ENCODE measurements at places on chromosomes 12 and 14.

DNA sequence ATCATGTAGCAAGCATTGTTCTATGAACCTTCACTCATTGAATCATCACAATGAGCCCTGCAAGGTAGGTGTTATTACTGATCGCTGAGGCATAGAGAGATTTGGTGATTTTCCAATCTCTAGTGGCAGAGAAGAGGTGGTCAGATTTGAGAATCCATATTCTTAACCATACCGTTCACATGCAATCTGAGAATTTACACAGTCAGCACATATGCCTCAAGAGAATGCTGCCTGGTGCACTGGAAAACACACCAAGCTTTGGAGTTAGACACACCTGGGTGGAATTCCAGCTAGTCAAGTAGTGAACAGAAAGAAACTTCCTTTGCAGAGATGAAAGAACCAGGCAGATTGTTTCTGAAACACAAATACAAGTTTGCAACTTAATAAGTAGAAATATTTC lies 94.1 kb downstream of the LGR5 start:
- no peak for DNase-seq

- DNase-seq = peak; percentile 40
These were observed 578 bp downstream of the DCAF5 start for GRCh38 chr14:69152181-69152901.

DNA sequence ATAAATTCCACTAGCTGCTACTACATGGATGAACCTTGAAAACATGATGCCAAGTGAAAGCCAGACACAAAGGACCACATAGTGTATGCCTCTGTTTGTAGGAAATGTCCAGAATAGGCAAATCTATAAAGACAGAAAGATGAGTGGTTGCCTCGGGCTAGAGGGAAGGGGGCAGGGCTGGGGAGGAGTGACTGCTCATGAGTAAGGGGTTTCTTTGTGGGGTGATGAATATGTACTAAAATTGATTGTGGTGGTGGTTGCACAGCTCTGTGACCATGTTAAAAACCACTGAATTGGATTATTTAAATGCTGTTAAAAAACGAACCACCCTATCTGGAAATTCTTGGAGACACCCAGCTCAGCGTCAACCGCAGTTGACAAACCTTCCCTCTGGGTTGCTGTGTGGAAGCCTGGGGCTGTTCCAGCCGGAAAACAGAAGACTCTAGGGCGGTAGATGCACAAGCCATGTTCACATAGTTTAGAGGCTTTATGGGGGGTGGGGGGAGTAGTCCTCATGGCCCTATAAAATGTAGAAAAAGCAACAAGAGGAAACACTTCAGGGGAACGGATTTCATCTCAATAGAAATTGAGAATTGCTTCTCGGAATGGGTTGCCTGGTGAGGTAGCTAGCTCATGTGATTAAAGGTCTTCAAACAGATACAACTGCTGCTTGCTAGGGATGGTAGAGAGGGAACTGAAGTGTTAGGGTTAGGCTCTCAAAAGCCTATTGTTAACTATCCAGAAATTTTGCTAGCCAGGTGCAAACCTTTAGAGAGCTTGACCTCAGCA lies 29.4 kb downstream of the RIN3 start:
- no peak for DNase-seq

DNA sequence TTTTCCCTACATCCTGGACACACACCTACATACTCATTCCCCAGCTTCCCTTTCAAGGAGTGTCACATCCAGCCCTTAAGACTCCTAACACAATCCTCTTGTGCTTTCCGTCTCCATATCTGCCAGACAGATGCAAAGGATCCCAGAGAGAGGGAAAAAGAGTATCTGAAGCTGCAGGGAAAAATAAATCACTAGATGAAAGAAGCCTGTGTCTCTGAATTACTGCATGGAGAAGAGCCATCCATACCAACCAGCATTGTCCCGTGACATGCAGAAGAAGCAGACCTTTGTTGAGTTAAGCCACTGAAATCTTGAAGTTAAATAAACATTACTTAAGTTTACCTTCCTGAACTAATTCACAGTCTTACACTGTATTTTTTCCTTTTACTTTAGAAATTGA lies 54.6 kb downstream of the GTF2A1 start:
- DNase-seq = no peak

DNA sequence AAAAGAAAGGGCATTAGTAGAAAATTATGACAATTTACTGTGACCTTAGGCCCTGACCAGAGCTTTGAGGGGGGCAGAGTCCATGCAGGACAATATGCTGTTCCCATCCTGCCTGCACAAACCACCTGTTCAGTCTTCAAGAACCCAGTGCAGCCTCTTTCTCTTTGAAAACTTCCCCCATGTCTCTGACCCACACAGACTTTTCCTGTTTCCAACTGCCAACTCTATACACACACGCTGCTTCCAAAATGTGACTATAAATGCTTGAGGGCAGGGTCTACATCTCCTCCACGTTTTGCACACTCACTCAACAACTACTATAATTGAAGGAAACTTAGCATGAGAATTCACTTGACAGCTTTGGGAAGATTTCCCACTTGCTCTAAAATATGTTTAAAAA lies 36.6 kb upstream of the SYCP3 start:
- no peak for DNase-seq

DNA sequence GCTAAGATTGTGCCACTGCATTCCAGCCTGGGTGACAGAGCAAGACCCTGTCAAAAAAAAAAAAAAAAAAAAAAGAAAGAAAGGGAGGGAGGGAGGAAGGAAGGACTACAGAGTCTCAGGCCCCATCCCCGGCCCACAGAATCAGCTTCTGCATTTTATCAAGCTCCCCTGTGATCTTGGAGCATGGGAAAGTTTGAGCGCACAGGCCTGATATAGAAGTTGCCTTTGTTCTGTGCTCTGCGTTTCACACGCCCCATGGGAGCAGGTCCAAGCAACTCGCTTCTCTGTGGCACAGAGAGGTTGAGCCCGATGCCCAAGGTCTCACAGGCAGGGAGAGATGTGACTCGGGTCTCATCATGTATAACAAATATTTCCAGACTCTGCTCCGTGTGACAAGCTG lies 101.8 kb downstream of the PHETA1 start:
- no peak for DNase-seq

DNA sequence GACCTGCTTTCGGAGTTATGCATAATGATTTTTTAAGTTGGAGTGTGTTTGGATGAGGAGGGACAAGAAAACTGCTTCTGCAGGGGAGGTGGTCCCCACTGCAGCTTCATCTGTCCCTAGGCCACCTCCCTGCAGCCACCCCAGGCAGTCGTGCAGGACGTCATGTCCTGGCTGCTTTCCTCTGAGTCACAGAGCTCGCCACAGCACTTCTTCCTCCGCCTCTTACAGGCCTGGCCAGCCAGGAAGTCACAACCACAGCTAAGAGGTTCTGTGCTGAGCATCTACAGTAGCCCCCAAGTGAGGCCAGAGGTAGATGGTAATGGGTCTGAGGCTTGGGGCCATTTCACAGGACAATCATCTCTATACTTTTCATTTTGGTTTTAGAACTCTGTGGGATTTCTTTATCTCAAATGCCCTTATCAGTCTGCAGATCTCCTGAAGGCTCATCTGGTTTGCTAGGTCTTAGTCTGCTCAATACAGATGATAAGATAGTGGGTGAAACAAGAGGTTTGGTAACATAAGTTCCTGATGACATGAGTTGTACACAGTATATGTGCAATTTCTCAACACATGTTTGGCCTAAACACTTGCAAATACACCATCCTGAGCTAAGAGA lies 106.4 kb downstream of the ARF6 start:
- no peak for DNase-seq

GRCh38 chr12:22535478-22535877 lies 8.9 kb downstream of the C2CD5 start:
- DNase-seq = no peak

DNA sequence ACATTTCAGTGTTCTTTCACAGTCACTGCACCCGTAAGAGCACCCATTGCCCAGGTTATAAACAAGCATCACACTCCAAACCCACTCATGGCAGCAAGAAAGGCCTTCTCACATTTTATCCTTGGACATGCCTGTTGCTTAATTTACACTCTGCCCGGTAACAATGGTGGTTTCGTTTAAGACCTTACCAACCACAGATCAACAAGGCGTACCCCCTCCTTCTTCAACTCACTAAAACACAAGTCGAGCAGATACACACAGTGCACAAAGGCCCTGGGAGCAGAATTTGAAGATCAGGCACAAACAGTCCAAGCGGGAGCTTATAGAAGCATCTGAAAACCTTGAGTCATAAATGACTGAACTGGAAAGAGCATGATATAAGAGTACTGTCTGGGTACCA lies 98.1 kb downstream of the GALC start:
- no peak for DNase-seq

GRCh38 chr14:104804481-104805325 lies 3.8 kb downstream of the ZBTB42 start:
- no peak for DNase-seq

- no peak for DNase-seq
These were observed 1.7 kb upstream of the RAD52 start for GRCh38 chr12:951176-951575.

- no peak for DNase-seq
These were observed 5.8 kb upstream of the EGLN3 start for GRCh38 chr14:33956640-33957039.

DNA sequence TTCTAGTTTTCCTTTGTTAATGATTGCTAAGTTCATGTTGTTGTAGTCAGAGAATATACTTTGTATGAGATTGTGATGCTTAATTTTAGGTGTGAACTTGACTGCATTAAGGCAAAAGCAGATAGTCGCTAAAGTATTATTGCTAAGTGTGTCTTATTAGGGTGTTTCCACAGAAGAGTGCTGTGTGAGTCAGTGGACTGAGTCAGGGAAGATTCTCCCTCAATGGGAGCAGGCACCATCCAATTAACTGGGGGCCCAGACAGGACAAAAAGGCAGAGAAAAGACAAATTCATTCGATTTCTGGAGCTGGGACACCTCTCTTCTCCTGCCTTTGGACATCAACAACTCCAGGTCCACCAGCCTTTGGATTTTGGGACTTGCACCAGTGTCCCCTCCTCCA lies 48.5 kb downstream of the BAZ1A start:
- no peak for DNase-seq

DNA sequence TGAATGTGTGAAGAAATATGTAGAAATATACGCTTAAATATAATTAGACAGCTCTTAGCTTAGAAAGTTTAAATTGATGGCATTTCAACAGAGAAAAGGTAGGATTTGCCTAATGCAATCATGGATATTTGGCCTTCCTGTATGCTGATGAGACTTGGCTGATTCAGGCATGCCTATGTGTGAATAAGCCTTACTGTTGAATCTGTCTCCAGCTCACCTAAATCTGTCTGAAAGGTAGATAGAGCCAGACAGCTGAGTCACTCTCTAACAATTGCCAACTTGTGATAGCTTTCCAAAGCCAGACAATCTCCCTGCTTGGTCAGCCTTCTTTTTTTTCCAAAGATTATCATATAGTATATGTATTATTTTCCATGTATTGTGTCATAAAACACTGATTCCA lies 92.8 kb upstream of the FLRT2 start:
- no peak for DNase-seq

DNA sequence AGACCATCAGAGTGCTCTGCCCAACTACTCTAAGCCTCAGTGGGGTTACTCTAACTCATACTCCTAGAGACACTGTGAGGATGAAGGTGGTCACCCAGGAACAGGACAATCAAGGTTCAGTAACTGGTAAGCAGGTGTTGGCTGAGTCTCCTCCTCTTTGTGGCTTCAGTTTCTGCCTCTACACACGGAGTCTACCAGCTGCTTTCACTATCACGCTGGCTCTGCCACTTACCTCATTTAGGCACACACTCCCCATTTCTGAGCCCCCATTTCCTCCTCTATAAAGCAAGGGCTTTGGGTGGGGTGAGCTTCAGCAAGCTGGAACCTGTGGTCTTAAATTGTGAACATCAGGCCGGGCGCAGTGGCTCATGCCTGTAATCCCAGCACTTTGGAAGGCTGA lies 7.3 kb upstream of the TCHP start:
- DNase-seq = no peak

- no peak for DNase-seq
These were observed 209.3 kb downstream of the SLC41A2 start for GRCh38 chr12:104748790-104749189.

GRCh38 chr14:58901826-58902225 lies 264.1 kb downstream of the DACT1 start:
- no peak for DNase-seq

GRCh38 chr14:28830115-28830534 lies 63.5 kb downstream of the FOXG1 start:
- DNase-seq = no peak

GRCh38 chr14:34713681-34714319 lies 593 bp downstream of the CFL2 start:
- no peak for DNase-seq

DNA sequence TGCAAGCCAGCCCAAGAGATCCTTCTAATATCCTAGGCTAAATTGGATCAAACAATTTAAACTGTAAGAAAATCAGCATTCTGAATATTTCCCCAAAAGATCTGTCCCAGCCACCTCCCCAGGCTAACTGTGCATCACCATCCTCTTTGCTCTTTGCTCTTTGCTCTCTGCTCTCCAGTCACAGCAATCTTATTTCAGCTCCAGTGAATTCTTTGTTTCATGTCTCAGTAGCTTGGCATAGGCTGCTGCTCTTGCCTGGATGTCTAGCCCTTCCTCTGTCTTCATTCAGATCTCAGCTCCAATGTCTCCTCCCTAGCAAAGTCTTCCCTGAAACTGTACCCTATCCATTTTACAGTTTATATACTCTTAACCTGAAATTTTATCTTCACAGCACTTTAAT lies 399.8 kb upstream of the USP15 start:
- no peak for DNase-seq

- no peak for DNase-seq
These were observed 5.4 kb upstream of the MGAT4C start for GRCh38 chr12:86261578-86261977.

GRCh38 chr14:55921511-55921910 lies 196.7 kb upstream of the PELI2 start:
- no peak for DNase-seq

GRCh38 chr12:131637986-131638385 lies 72.9 kb upstream of the SFSWAP start:
- no peak for DNase-seq
